Type B pancreatic cell (in vitro differentiated cells): ENCODE measurements at places on chromosomes 11 and 22. TPM values are rescaled to one million over a fixed set of nuclear protein-coding genes. Genes with fewer than 3 reads are reported as not detected.

ENTHD1 gene
- not detected in 2 replicates for total RNA-seq

DNA sequence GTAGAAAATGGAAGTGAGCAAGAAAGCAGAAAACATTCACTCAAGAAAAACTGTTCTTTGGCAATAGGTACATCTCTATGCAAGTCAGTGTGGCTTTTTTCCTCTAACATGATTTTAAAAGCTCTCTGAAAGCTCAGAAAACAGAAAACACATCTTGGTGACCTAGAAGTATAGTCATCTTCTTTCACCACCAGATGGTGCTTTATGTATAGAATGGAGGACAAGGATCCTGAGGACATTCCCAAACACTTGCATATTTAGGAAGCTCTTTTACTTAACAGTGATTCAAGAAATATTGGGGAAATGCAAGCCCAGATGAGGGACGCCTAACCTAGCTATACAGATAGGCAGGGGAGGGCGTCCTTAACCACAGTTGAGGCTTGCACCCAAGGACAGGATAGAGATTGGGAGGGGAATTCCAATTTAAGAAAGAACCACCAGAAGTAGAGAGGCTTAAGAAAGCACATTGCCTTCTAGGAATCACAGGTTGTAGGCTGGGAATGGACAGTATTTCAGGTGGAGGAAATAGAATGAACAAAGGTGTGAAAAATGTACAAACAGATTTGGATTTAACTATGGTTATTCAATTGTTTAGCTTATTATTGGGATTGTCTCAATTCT lies 13.8 kb upstream of the CCDC81 start:
- DNase-seq: no peak
- no peak overlapping the region for H3K4me3 ChIP-seq
- H3K4me1 ChIP-seq: peaks cover 9% of the 10 kb centered on the region
- no peaks in the 10 kb centered on the region for H3K36me3 ChIP-seq
- H3K27ac ChIP-seq: no peak overlapping the region

GRCh38 chr11:116503216-116504160 lies 269.3 kb downstream of the BUD13 start:
- no peak overlapping the region for H3K4me3 ChIP-seq
- peaks cover 60% of the 10 kb centered on the region for H3K27me3 ChIP-seq
- peaks cover 3% of the 10 kb centered on the region for H3K36me3 ChIP-seq
- peaks cover 43% of the 10 kb centered on the region for H3K4me1 ChIP-seq

GRCh38 chr11:63901660-63902059 lies 15.3 kb downstream of the RCOR2 start:
- H3K4me1 ChIP-seq: peaks cover 3% of the 10 kb centered on the region
- peaks cover 18% of the 10 kb centered on the region for H3K36me3 ChIP-seq
- no peak overlapping the region for H3K4me3 ChIP-seq
- H3K27ac ChIP-seq: no peak overlapping the region

DNA sequence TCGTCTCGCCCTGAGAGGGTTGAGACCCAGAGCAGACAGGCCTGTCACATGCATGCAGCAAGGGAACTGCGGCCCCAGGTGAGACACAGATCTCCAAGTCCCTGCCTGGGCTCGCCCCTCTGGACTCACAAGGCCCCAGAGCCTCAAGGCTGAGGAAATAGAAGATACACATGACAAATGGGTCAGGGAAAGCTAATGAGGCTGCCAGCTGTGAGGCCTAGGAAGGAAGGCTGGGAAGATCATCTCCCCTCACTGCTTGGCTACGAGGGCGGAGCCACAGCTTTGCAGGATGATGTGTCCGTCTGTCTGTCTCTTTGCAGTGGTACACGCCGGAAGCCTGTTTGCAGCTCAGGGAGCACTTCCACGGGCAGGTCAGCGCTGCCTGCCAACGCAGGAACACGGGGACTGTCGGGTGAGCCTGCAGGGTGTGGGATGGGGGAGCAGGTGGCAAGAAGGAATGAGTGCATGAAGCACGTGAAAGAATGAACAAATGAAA lies 4.5 kb downstream of the RAB36 start:
- H3K27me3 ChIP-seq: no peaks in the 10 kb centered on the region
- H3K4me1 ChIP-seq: peaks cover 30% of the 10 kb centered on the region
- H3K4me3 ChIP-seq: peak overlapping the region; percentile 12
- peak overlapping the region; percentile 80 for H3K27ac ChIP-seq

- H3K4me3 ChIP-seq: no peak overlapping the region
- no peaks in the 10 kb centered on the region for H3K36me3 ChIP-seq
- H3K27me3 ChIP-seq: peaks cover 18% of the 10 kb centered on the region
- peaks cover 10% of the 10 kb centered on the region for H3K4me1 ChIP-seq
- DNase-seq: no peak
- H3K27ac ChIP-seq: no peak overlapping the region
Observed at GRCh38 chr11:131928992-131929391, 558.6 kb downstream of the NTM start.

DNA sequence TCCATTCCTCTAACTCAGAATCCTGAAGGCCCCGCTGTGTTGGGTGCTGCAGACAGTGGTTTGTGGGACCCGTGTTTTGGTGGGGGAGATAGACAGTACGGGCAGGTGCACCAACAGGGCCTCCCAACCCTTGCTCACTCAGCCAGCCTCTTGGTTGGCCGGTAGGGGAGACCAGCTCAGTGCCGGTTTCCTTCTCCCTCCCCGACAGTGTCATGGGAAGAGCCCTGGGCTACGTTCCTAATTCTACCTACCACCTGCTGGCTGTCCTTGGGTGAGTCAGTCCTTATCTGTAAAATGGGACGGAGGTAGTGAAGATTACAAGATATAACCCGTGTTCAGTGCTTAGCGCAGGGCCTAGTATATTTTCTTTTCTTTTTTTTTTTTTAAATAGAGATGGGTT lies 5.9 kb downstream of the TMEM134 start:
- peak overlapping the region; percentile 44 for H3K4me3 ChIP-seq
- peaks cover 9% of the 10 kb centered on the region for H3K4me1 ChIP-seq
- no peaks in the 10 kb centered on the region for H3K27me3 ChIP-seq
- DNase-seq: no peak

SLC22A6 gene
- 1.5 TPM in 1 of 2 replicates, not detected in the other for total RNA-seq

ANKK1 gene
- 0.36 and 0.53 TPM in 2 replicates for total RNA-seq

SLC6A5 gene
- not detected in 2 replicates for total RNA-seq
